ENCODE measurements at places on chromosomes 13 and 19.

- no peak for DNase-seq
Measured at GRCh38 chr19:49071860-49072547, 495 bp downstream of the KCNA7 start.

- DNase-seq = no peak
Measured at GRCh38 chr13:110297011-110297410, 9.9 kb downstream of the COL4A1 start.

- no peak for DNase-seq
Measured at GRCh38 chr19:39193803-39194202, 3.0 kb upstream of the NCCRP1 start.

- DNase-seq = no peak
Measured at GRCh38 chr13:43583321-43583720, 203.5 kb downstream of the ENOX1 start.

DNA sequence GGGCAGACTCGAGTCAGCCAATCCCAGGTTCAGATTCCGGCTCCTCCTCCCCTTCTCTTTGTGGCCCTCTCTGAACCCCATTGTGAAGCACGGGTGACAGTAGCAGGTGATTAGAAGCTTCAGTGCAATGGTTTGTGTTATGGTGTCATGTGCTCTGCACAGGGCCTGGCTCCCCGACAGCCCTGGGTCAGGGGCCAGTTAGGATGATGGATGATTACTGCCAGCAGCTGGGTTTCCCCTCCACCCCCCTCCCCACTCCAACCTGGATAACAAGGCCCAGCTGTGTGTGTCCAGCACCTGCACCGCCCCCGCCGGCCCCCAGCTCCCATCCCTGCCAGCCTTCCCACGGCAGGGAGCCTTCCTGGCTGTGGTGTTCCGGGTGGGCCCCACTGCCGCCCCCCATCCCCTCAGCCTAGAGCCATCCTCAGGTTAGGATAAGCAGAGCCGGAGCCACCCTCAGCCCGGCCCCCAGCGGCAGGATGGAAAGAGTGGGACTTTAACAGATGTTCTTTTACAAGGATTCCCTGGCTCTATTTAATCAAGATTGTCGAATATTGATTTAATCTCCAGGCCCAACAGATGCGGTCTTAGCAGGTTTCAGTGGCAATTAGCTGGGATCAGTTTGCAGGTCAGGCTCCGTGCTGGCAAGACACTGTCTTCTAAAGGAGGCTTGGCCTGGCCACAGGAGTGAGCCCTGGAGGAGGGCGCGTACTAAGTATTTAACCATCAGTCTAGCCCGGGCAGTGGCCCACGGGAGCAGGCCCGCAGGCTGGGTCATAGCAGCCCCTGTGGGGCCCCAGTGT, 156.2 kb downstream of the SIPA1L3 start:
- no peak for DNase-seq
